ENCODE measurements at places on chromosomes 7 and 10.

- DNase-seq: no peak
Observed at GRCh38 chr7:105512415-105512814, 9.7 kb downstream of the PUS7 start.

- no peak for DNase-seq
Observed at GRCh38 chr10:86658751-86659150, 4.4 kb downstream of the OPN4 start.

DNA sequence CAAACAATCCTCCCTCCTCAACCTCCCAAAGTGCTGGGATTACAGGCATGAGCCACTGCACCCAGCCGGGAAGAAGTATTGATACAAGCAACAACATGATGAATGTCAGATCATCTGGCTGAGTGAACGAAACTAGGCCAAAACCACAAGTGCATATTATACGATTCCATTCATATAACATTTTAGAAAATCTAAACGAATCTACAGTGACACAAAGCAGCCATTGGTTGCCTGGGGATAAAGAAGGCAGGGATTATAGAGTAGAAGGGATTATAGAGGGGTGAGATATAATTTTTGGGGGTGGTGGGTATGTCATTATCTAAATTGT is 11.5 kb upstream of the RHBDD2 start:
- DNase-seq: no peak

DNA sequence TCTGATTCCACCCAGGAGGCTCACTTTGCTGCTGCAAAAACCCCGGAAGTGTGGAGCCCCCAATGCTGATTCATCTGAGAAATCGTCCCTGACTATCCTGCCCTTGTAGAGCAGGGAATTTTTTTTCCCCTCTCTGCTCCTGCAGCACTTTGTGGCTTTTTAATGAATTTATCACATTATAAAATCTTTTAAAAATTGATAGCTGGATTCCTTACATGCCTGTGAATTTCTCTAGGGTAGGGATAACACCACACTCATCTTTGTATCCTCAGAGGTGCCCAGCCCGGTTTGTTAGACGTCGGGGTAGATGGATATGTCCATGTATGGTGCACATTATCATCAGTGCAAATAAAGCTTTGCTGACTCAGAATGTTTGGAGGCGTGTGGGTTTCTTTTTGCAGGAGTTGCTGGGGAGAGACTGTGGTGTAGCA is 185.7 kb downstream of the STK31 start:
- DNase-seq: no peak

DNA sequence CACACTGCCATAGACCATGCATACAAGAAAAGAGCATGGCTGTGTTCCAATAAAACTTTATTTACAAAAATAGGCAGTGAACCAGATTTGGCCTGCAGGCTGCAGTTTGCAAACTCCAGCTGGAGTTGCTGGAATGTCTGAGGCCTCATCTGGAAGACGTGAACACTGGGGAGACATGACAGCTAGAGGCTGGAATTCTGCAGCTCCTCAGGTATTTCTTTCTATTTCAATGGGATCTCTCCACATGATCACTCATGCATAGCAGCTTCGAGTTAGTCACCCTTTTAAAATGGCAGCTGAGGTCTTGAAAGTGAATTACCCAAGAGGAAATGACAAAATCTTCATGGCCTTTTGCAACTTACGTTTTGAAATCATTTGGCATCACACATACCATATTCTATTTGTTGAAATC is 52.6 kb upstream of the BET1 start:
- DNase-seq: no peak

DNA sequence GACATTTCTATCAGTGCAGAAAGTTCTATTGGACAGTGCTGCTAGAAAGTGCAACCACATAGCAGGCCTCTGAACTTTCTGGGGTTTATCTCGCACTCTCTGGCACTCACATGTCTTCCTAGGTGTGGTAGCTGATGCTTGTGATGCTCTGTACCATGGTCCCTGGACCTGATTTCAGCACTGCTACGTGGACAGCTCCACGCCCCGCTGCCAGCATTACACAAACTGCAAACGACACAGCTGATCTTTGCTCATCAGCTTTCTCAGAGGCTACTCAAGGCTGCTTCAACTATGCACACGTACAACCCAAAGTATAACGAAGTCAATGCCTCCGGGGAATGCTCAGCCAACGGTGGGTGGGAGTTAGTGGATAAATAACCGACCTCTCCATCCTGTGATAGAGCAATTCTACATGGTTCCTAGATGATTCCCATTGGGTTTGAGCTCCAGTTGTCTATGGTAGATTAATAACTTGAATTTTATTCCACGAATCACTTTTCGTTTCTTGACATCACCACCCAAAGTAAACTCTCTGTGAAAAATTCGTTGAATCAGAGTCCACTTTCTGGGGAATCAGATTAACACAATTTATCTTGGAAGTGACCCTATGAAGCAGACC is 302.5 kb downstream of the ACTR3B start:
- DNase-seq: no peak
